NCI-H2171 treated with DMSO at 0.1 percent for 48 hours (cell line): ENCODE measurements at places on chromosomes 12 and 14.

DNA sequence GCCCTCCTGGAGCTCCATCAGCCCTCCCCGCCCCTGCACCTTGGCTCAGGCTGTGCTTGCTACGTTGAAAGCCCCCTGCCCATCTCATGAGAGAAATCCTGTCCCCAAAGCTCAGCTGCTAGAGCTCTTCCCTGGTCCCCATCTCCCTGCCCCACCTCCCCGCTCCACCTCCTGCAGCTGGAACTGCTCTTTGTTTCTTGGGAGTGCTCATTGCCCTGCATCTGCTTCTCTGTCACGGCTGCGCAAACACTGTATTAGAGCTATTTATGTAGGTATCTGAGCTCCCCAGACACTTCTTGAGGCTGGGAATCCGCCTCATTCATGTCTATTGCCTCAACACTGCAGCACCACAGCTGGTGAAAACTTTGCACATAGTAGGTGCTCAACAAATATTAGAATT lies 32.8 kb upstream of the PRIMA1 start:
- no peak for DNase-seq

DNA sequence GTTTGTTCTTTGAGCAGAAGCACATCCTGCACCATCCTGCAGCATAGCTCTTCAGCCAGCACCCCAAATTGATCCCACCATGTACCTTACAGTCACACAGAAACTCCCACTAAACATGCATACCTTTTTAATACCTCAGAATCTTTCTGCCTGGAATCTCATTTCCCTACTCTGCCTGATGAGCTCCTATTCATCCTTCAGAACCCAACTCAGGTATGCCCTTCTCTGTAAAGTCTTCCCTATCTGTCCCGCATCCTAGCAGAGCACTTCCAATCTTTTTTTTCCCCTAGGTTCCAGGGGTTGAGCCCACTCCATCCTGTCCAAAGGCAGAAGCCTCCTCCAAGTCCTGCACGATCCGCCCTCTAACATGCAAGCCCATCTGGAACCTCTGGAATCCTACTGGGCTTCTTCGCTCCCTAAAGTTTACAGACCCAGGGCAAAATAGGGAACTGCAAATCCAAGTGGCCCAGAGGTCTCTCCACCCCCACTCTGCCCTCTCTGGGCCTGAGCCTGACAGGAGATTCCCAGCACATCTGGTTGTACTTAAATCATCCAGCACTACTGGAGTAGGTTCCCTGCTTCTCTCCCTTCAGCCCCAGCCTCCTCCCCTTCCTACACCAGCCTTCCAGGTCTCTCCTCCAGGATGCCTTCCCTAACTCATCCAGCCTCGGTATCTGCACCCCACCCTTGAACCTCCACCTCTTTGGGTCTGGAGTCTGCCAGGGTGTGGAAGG lies 4.1 kb upstream of the FIGNL2 start:
- no peak for DNase-seq

- peak; percentile 29 for DNase-seq
Measured at GRCh38 chr14:43894534-43894933, 612.5 kb downstream of the FSCB start.

GRCh38 chr12:95605875-95606274 lies 54.6 kb upstream of the USP44 start:
- no peak for DNase-seq

DNA sequence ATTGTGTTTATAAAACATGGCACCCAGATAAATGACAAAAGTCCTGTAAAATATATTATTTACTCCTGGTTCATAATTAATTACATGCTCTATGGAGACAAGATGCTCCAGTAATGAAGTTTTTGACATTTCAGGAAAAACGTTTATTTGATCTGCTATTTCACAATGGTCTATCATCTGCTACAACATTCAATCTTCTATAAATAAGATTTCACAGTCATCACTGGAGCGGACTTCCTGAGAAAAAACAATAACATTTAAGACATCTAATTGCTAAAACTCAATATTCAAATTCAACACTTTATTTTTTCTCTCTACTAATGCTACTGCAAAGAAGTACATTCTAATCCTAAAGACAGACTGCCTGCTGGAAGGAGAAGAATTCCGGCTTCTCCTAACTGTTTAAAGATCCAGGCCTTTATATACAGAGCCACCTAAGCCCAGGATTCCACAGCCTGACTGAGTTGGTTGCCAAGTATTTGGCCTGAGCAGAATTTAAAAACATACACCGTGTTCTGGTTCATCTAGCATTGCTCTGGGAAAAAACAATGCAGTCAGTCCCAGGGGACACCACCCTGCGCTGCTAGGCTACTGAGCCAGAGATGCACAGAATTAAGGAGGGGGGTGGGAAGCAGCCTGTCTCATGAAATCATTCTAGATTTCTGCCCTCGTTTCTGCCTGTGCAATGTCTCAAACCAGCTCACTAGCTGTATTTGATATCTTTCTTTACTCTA lies 58.0 kb downstream of the TMTC1 start:
- DNase-seq = peak; percentile 91

GRCh38 chr14:29039171-29039570 lies 272.6 kb downstream of the FOXG1 start:
- peak; percentile 68 for DNase-seq

- DNase-seq = no peak
Measured at GRCh38 chr12:131134523-131135310, 181.0 kb downstream of the ADGRD1 start.
